Stimulated activated effector memory CD8-positive, alpha-beta T cell treated with anti-CD3 and anti-CD28 coated beads, Interleukin-12 subunit alpha, Interleukin-12 subunit beta, amount 100 ng/mL, for 72 hours (primary cell): ENCODE measurements at places on chromosomes 5 and 9.
A peak's percentile ranks its signal among the peaks of the same experiment; 100 is the strongest.

DNA sequence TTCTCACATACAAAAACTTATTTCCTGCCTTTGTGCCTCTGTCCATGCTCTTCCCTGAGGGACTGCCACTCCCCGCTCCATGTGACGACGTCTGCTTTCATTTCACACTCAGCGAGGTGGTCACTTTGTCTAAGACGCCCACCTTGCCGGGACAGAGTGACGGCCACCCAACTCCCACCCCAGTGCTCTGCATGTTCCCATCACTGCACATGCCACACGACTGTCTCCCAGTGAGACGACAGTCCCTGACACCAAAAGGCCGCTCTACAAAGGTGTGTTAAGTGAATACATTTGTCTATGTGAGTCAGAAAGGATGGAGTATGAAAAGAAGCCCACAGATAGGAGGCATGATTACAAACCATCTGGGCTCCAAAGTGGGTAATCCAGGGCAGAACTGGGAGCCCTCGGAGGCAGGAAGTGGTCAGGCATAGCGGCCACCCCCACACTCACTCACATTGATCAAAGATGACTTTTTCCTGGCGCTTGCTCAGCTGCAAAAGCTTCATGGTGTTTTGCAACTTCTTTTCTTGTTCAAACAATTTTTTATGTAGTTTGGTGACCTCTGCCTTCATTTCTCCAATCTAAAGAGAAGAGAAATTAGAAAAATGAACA, 185.8 kb downstream of the CDK5RAP2 start:
- DNase-seq = peak; percentile 18

DNA sequence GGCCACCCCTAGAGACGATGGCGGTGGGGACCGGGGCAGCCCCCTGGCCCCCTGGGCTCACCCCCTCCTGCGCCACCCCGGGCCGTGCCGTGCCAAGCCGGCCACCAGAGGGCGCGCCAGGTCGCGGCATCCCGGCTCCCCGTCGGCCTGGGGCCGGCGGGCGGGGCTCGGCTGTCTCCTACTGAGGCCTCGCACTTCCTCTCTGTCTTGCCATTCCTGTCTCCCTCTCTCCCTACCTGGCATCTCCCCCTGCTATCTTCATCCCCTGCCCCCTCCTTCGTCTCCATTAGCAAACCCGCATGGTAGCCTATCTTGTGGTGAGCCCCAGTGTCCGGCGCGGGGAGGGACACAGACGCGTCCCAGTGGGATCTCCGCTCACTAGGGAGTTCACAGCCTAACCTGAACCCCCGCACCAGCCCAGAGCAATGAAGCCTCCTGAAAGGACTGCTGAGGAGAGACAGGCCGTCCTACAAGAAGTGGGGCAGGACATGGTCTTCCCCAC, 29.8 kb upstream of the FABP6 start:
- DNase-seq = peak; percentile 82

DNA sequence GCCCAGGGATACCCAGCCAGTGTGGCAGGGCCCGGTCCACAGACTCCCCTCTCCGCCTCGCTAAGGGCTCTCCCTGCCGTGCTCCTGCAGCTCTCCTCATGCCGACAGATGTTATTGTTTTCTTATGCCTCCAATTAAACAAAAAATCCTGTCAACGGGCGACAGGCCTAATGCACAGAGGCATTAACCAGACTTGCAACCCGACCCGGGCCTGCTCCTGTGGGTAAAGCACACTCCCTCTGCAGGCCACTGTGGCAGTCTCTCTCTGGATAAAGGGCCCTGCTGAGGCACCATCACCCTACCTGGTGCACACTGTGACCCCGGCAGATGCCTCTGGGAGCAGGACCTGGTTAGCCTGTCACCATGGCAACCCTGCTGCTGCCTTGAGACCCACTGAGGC, 27.5 kb upstream of the HAND1 start:
- no peak for DNase-seq

GRCh38 chr5:14373685-14374084, 207.9 kb upstream of the OTULINL start:
- DNase-seq = no peak

DNA sequence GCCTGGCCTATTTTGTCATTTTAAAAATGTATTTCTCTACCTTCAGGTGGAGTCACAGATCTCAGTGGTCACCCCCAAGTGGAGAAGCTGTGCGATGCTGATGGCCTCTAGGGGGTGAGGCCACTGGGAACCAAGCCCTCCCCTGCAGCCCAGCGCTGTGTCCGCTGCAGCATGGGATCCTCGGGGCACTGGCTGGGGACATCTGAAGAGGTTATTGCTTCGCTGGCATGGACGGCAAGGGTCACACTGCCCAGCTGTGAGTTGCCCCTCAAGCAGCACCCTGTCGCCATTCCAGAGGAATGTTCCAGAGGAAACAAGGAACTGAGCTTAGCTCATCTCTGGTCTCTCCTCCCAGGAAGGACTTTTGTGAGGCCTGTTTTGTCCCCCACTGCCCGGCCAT, 119.6 kb upstream of the S1PR3 start:
- DNase-seq = no peak

DNA sequence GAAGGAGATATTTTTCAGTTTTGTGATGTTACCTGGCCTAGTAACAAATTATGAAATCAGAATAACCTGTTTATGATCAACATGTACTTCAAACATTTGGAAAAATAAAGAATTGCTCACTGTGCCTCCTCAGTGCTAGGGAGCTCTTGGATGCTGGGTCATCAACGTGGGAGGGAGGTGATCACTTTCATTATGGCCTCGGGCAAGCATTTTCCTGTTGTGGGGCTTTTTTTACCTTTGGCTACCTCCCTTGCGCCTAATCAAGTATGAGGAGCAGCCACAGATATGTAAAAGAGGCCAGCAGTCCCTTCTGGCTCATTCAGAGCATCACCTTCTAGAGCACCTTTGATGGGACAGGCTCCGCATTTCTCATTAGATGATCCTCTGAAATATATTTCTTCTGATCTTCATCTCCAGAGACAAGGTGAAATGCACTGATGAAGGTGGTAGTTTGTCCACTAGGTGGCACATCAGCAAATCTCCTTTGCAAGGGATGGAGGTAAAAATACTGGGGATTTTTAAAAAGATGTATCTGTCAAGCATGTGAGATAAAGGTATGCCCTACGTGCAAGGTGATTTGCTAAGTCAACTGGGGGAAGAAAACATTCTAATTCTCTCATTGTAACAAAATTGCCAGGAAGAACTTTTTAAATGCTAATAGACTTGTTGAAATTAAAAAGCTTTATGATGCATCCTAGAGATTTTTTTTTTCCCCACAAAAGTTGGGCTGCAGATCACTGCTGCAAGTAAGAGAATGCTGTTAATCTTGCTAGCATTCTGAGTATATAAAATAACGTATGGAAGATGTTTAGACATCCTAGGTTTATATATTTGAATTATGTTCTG, 218.2 kb downstream of the MAST4 start:
- peak; percentile 21 for DNase-seq

DNA sequence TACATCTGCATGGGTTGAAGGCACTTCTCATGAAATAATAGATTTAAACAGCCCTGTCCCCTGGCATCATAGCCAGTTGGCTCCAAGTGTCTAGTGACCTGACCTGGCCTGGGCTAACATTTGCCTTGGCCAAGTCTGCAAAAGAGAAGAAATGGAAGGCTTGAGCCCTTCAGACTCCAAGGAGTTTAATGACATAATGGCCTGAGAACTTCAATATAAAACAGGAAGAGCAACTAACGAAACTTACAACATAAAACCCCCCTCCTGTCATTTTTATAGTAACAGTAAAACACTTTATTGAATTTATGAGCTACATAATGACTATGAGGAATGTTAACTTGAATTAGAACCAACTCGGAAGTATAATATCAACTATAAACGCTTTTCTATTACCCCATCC, 218.8 kb upstream of the TBCA start:
- no peak for DNase-seq

DNA sequence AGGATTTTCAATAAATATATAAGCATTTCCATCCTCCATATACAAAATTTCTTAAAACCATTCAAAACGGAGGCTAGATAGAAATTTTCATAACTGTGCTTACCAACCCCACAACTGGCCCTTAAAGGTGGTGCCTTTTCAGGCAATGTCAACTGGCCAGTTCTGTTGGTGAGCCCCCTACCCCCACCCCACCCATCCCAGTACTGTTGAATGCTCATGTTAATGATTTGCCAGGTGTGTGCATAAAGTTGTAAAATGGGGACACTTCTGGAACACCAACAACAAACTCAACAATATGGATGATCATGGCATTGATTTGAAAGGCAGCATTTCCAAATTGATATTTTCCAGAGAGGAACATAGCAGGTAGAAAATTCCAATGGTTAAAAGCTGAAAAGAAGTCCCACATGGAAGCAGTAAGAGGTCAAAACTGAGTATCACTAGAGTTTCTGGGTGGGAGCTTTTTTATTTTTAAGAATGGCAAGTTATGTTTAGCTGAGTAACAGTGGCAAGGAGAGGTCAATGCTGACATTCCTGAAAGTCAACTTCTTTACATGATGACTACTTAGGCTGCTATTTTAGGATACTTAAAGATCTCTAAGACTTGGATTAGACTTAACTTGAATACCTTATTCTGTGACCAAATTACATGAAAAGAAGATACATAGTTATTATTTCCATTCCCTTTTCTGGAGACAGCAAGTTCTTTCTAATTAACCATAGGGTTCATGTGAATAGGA, 2.7 kb downstream of the LEAP2 start:
- no peak for DNase-seq

GRCh38 chr5:179130101-179130681, 70.0 kb downstream of the ZNF354C start:
- no peak for DNase-seq

- no peak for DNase-seq
Observed at GRCh38 chr5:164663198-164663989, 1158.0 kb downstream of the MAT2B start.

DNA sequence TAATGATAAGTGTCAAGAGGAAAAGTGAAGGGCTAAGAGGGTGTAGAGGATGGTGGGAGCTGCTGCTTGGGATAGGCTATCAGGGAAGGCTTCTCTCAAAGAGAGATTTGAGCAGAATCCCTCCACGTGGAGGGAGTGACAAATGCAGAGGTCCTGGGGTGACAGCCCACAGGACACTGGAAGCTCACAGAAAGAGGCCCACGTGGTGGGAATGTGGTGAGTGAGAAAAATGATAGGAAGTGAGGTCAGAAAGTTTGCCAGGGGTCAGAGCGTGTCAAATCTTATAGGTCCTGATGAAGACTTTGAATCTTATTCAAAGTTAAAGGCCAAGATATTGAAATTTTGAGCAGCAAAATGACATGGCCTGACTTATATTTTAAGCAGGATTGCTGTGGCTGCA, 125.3 kb downstream of the EGFLAM start:
- DNase-seq = no peak

DNA sequence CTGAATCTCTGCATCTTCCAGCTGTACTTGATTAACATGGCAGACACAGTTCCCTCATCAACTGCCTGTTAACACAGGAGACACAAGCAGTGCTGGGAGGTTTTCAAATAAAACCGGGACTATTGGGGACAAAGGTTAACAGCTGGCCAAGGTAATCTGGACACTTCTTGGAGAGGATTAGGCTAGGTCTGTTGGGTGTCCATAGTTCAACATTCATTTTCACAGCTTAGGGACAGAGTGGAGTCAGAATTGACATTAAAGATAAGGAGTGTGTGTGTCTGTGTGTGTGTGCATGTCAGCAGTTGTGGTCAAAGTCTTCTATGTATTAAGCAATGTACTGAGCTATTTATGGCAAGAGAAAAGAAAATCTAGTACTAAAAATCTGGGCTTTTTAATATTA, 216.2 kb downstream of the MED10 start:
- DNase-seq = no peak

DNA sequence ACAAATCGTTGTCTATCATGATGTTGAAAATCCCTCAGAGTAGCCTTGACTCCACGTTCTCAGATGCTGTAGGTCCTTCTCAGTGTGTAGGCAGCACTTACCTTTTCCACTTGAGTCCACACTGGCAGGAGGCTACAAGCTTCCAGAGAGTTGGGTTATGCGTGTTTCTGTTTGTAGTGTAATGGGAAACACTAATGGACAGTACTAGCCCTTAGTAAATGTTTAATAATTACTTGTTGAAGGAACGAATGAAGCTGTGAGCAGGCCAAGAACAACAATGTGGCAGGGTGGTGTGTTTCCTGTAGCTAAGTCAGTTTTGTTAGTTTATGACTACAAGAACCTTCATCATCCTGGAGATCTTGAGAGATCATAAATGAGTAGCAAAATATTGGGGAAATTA, 83.5 kb downstream of the ARHGAP26 start:
- no peak for DNase-seq

DNA sequence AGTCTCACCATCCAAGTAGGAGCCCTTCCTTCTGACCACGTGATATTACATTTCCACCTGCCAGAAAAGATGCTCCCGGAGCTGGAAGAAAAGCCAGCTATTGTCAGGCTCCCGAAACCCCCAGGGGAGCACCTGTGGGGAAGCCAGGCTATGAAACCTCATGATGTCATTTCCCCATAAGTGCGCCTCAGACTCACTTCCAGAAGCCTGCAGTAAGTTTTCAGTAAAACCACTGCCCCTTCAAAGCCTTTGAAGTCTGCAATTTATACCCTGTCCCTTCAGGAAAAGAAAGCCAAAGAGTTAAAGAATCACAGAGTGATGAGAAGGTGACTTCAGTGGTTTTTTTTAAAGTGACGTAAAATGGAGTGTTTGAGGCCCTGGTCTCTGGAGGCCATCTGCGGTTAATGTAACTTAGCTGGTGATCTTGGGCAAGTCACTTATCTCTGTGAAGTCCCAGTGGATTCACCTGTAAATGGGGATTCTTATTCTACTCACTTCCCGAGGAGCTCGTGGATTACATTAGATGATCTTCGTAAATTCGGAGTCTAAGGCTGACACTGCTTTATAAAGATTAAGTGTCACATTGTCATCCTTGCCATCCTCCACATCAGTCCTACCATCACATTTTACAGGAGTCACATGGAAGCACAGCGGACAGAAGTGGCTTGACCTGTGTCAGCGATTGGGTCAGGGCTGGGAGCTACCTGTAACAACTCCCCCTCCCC, 2.6 kb upstream of the SEMA6A start:
- no peak for DNase-seq

- no peak for DNase-seq
Observed at GRCh38 chr9:27467486-27467885, 56.6 kb upstream of the IFNK start.

DNA sequence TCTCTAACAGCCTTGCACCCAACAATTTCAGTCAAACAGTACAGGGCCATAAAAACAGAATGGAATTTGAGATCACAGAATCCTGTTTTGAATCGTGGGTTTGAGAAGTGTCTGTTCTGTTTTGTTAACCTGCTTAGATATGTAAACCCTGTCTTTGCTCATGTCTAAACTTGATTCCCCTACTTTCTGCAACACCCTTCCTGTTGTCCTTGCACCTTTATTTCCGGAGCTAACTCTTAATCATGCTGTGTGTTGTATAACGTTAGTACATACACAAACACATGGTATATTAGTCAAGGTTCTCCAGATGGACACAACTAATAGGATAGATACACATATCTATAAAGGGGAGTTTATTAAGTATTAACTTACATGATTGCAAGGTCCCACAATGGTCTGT, 2229.2 kb upstream of the C9orf72 start:
- DNase-seq = no peak

- no peak for DNase-seq
Observed at GRCh38 chr5:170518277-170518676, 14.5 kb downstream of the KCNIP1 start.
